Activated CD8-positive, alpha-beta memory T cell treated with anti-CD3 and anti-CD28 coated beads for 1 hour (primary cell): ENCODE measurements at places on chromosomes 3 and 15.

DNA sequence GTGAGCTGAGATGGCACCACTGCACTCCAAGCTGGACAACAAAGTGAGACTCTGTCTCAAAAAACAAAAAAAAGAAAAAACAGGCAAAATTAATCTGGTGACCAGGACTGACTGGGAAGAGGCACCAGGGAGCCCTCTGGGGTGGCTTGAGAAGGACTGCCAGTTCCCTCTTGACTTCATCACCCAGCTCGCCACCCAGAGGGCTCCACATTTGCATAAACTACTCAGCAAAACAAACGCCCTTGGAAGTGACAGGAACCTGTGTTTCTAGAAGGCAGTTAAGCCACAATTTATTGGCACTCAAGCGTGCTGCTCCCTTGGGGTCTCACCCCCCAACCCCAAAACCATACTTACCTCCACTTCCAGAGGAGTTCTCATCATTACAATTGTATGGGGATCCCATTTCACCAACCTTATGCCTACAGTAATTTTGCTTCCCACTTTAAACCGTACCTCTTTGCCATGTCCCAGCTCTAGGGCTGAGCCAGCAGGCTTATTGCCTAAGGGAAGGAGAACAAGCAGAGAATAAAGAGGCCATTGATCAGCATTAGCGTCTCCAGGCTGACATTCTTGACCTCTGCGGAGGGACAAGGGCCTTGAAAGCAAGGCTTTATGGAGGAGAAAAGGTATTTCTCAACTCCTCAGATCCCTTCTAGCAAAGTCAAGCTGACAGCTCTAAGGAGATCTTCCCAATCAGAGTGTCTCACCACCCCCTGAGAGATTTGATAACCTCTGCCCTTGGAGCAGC, 357.4 kb downstream of the SHQ1 start:
- DNase-seq: no peak

DNA sequence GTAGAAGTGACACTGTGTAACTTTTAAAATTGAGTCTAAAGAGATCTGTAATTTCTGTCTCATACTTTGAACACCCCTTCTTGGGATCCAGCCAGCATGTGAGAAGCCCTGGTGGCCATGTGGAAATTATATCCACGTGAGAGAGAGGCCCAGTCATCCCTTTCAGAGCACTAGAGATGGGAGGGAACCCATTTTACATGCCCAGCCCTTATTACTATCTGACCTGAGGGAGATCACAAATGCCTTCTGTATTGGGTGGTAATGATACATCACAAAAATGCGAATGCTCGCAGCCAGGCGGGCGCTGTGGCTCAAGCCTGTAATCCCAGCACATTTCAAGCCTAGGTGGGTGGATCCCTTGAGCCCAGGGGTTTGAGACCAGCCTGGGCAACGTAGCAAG, 27.3 kb upstream of the TRAK1 start:
- DNase-seq: no peak

DNA sequence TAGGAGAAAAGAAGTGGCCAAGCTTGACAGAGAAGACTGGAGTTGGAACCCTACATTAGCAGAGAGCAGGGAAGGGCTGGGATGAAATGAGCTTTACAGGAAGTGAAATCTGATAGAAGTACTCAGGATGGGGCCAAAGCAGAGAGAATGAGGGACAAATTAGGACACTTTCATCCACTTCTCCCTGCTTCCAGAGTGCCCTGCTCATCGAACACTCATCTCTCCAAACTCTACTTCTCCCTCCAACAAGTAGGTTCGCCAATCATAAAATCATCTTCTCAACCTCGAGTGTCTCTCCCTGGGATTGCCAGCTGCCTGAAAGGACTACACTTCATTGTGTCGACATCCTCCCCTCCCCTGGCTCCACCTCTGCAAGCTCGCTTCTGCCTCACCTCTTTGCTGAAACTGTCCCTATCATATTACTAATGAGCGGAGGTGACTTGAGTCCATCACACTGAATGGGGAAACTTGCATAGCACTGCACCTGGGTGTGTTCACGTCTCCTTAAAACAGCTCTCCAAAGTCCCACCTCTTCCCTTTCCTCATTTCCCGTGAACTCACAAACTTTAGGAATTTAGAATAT, 365.8 kb downstream of the FOXP1 start:
- no peak for DNase-seq

- no peak for DNase-seq
Observed at GRCh38 chr3:157204431-157204830, 44.5 kb upstream of the CCNL1 start.

DNA sequence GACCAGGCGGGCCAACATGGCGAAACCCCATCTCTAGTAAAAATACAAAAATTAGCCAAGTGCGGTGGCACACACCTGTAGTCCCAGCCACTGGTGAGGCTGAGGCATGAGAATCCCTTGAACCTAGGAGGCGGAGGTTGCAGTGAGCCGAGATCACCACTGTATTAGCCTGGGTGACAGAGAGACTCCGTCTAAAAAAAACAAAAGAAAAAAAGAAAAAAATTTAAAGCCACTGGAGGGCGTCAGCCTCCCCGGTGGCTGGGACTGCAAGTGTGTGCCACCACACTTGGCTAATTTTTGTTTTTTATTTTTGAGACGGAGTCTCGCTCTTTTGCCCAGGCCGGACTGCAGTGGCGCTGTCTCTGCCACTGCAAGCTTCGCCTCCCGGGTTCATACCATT, 7.9 kb downstream of the RTF1 start:
- no peak for DNase-seq

DNA sequence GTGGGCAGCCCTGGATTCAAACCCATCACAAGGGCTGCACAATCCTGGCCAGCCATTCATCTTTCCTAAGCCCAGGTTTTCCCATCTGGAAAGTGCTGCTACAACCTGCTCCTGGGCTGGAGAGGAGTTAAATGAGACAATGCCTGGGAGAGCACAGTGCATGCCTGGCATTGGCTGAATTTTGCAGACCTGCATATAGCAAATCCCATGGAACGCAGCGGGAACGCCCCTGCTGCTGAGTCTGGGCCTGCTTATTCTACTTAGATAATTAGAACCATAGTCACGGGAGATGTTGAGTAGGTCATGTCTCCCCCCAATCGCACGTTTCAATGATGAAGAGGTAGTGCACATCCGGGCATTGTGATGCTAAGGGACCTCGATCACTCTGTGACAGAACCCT, 46.6 kb downstream of the ABTB1 start:
- no peak for DNase-seq

- DNase-seq: no peak
Observed at GRCh38 chr15:78052001-78052401, 25.5 kb downstream of the TBC1D2B start.

DNA sequence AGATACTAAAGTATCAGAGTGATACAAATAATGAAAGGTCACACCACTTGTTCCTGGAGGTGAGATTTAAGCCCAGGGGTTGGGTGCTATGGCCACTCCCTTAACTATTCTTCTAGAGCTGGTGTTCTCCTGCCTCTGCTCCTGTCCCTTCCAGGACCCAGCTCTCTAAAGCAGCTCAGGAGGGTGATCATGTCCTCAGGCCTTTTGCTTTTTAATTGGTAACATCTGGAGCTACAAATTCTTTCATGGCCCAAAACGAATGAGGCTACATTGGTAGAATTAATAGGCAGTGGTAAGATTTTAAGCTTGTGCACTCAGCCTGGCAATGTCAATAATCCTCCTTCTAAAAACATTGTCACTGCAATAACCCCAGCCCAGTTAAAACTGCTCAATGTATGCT, 38.2 kb upstream of the CNOT10 start:
- DNase-seq: no peak

DNA sequence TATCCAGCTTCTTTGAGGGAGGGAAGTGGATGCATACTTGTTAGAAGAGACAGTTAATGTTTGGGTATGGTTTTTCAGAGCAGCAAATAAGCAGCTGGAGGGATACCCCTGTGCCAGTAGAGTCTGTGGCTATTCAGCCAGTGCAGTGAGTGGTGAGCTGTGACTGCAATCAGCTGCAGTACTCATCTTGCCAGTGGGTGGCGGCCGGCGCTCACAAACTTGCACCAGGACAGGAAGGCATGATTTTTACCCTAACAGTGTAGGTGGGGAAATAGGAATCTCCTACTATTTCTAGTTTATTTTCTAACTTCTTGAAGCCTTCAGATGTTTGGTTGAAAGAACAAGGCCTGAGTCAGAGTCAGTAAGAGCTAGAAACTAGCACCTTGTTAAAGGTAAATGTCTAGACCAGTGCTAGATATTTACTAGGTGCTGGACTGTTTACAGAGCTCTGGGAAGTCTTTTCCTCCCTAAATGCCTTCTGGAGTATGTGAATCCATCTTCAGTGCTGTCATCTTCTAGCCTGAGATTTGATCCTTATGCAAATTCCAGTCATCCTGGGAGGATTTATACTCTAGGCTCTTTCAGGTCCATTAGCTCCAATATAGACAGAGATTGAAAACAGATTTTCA, 23.6 kb downstream of the TIMP4 start:
- no peak for DNase-seq

DNA sequence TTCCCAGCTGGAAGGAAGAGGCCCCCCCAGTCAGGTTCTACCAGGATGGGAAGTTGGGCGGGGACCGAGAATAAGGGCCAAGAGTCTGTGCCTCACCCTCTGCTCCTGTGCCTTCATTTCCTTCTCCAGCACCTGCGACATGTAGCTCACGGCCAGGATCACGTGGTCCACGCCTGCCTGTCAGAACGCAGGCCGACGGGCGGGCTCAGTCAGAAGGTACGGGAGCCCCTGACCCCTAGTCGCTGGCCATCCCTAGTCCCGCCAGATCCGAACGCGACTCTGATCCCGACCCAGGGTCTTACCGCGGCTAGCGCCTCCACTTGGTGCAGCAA, 489 bp downstream of the GMPPB start:
- DNase-seq: no peak

- no peak for DNase-seq
Observed at GRCh38 chr3:187989575-187990153, 164.3 kb upstream of the LPP start.

DNA sequence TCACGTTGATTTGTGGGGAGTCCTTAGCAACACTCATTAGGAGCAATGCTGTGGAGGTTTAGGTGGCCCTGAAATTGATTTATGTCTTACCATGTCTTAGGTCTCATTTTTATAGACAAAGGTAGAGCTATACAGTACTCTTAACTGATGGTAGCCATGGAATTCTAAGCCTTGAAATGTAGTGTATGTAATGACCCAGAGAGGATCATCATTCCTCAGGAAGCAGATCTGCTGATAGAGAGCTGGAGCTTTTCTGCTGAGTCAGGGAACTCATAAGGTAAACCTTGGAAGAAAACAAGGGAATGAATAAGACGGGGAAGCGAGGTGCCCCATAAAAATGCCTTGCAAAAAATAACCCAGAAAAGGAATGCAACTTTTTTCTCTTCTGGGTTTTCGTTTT, 34.0 kb upstream of the ZNF639 start:
- DNase-seq: no peak

DNA sequence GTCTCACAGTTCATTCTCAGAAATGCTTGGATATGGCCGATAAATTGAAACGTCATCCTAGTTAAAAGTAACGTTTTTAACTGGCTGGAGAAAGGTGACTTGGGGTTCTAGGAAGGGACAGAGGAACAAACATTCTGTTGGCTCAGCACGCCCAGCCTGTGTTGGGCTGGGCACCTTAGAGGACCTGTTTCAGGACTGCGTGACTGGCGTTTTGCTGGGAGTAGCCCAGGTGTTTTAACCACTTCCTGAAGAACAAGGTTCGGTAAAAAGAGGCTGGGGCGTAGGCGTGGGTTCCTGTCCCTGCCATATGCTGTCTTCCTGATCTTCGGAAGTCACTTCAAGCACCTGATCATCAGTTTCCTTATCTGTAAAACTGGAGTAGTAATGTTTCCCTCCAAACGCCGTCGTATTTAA, 1.1 kb upstream of the TLNRD1 start:
- peak; percentile 4 for DNase-seq

DNA sequence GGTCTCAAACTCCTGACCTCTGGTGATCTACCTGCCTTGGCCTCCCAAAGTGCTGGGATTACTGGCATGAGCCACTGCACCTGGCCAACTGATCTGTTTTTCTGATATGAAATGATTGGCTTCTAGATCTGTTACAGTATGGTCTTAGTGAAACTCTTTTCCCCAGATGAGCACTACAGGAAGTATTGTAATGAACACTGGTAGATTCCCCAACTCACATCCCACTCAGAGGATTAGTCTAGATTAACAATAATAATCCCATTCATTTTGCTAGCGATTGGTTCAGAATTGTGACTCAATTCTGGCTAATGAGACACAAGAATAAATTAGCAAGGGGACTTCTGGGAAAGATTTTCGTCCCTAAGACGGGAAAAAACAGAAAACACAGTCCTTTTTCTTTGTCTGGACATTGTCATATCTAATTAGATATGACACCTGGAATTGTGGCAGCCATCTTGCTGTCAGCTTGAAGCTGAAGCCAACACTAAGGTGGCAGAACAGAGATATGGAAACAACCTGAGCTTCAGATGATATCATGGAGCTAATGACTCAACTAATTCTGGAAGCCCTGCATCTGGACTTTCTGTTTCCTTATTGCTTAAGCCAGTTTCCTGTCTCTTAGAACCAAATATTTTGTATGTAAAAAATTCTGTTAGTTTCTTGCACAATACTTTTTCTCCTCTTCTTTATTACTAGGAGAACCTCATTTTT, 17.4 kb upstream of the NPTN start:
- DNase-seq: no peak

DNA sequence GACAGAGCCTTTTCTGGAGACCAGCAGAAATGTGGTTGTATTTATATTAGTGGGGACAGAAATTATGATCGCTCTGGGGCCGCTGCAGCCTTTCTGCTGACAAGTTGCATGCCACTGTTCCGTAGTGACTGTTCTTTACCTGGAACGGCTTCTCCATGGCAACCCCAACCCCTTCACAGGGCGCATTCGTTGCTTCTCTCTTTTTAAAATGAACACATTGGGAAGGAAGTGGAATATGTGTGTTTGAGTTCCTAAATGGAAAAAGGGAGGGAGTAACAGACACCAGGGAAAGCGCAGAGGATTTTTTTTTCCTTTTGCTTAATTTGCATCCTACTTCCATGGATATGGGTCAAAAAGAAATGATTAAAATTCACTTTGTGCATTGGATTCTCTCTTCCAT, 482.0 kb upstream of the SUCLG2 start:
- no peak for DNase-seq

DNA sequence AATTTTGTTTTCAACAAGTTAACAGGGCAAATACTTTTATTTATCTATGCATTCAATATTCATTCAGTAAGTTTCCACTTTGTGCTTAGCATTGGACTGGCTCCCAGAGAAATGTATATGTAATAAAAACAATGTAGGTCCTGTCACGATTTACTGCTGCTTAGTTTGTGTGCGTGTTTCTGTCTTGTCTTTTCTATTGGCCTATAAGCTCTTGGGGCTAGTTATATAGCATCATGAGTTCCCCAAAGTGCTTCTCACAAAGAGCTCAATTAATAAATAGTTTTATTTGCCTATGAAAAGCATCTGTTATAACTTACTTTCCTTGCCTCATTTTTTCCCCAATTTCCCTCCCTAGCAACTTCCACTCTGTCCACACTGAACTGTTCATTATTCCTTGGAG, 666.7 kb upstream of the NAALADL2 start:
- no peak for DNase-seq
